ENCODE measurements at places on chromosomes 11 and 22.

DNA sequence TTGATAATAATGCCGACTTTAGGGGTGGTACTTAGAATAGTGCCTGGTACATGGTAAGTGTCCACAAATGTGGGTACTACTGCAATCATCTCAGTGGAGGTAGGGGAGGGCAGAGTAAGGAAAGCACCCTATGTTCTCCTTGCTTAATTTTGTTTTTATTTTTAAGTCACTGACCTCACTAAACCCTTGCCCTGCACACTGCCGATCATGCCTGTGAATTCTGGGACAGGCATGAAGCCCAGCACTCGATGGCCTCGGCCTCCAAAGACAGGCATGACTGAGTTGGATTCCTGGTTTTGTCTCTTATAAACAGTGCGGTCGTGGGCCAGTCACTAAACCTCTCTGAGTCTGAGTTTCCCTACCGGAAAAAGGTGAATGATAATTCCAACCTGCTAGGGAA, 6.9 kb downstream of the LGALS12 start:
- no peak for DNase-seq

DNA sequence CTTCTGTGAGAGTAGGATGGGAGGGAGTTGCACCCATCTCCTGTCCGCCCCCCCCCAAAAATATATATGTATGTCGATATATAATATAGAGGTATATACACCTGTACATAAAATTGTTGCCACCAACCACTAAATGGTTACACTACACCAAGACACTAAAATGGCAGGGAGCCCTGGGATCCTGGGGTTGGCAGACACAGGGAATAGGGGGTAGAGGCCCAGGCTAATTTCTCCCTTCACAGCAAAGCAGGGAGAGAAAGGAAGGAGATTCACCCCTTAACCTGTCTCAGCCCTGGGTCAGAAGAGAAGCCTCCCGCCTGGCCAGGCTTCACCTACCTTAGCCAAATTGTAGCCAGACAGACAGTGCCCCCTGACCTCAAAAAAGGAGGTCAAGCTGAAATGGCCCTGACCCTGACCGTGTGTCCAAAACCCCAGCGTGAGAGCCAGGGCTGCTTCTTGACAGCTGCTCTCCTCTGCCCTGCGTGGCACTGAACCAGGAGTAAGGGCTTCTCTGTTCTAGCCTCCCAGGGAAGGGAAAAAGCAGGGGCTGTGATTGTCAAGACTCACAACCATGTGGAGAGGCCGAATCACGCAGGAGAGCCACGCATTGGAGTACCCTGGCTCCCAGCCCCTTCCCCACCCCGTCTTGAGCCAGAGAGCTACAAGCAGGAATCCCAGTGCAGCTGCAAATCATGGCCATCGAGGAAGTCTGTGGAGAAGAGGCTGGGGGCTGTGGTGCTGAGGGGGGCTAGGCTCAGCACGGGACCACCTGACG, 40.5 kb downstream of the SGSM3 start:
- no peak for DNase-seq

DNA sequence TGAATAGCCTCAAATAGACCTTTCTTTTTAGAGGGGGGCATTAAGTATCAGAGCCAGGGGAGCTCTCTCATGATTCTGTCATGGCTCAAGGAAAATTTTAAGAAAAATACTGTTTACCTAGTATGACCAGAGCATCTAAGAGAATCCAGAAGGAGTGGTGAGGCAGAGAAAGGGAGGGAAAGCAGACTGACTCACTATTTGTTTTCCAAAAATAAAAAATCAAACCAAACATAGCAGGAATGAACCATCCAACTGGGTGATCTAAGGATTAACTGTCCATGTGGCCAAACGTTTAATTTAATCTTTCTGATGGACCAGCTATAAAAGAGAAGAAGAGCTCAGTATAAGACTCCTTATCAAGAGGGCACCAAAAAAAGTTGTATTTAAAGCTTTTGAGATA, 70.8 kb downstream of the GAB2 start:
- peak; percentile 40 for DNase-seq

GRCh38 chr11:6362873-6363678, 27.2 kb upstream of the SMPD1 start:
- peak; percentile 93 for DNase-seq

- no peak for DNase-seq
These were observed 2113.5 kb downstream of the LRRC4C start for GRCh38 chr11:39345834-39346442.

DNA sequence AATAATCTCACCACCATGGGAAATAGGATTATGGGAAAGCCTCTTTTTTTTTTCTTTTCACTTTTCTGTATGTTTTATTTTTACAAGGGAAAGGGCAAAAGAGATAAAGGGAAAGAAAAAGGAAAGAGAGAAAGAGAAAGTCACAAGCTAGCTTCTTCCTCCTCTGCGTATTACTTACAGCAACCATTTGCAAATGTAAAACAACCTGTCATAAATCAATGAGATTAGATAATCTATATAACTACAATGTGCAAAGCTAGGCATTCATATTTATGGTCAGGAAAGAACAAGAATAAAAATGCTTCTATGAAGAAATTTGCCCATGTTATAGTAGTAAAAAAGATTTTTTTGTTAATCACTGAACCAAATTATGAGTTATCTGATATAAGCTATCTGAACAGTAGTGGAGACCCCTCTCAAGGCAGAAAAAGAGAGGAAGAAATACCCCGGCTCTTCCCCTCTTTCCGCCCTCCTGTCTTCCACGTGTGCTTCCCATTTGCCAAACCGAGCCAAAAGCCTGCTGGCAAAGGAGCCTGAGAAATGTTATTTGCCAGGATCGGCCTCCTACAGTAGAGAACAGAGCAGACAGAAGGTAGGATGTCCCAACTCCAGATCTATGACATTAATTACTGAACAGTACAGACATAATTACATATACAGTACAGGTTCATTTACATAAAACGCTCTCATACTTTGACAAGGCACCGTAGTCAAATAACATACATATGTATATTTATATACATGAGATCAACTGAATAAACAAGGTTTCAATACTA, 50.2 kb downstream of the ARHGAP32 start:
- no peak for DNase-seq

DNA sequence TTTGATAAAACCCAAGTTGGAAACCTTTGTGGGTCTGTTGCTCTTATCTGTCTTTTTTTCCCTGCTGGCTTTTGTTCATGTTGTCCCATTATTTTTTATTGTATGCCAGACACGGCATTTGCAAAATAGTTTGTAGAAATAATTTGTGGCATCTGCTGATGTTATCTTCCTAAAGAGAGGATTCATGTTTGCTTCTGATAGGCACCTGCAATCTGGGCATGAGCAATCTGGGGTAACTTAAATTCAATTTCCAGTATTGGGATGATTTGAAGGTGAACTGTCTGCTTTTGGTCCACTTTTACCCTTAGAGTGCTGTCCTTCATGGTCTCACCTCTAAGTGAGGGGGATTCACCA, 126.9 kb downstream of the CEP164 start:
- no peak for DNase-seq

GRCh38 chr11:64477675-64478074, 113.3 kb upstream of the SLC22A12 start:
- no peak for DNase-seq

DNA sequence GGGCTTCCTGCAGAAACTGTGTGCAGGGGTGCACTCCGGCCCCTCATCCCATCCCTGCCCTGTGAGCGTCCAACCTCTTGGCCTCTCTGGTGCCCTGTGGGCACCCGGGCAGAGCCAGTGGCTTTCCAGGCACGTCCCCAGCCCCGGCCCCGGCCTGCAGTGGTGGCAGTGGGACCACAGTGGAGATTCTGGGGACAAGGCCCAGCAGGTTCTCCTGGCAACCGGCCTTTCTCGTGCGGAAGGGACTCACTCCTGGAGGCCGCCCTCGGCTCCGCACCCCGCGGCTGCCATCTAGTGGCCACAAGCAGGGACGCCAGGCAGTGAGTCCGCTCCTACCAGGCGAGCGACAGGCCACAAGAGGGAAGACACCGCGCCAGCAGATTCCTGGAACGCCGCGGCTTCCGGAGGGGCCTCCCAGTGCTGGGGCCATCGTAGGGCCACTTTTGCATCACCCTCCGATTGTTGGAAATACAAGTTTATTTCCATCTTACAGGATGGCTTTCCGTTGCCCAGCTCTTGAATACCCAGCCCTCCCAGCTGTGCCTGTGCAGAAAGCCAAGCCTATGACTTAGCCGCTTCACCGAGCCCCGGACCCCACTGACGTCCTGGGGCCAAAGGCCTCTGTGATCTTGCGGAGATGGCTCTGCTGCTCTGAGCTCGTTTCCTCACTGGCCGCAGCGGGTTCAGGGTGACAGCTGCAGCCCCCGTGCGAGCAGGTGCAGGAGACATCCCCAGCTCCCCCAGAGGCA, 357.3 kb downstream of the CTTN start:
- DNase-seq: peak; percentile 85

GRCh38 chr11:121996574-121996973, 119.4 kb downstream of the BLID start:
- DNase-seq: no peak

DNA sequence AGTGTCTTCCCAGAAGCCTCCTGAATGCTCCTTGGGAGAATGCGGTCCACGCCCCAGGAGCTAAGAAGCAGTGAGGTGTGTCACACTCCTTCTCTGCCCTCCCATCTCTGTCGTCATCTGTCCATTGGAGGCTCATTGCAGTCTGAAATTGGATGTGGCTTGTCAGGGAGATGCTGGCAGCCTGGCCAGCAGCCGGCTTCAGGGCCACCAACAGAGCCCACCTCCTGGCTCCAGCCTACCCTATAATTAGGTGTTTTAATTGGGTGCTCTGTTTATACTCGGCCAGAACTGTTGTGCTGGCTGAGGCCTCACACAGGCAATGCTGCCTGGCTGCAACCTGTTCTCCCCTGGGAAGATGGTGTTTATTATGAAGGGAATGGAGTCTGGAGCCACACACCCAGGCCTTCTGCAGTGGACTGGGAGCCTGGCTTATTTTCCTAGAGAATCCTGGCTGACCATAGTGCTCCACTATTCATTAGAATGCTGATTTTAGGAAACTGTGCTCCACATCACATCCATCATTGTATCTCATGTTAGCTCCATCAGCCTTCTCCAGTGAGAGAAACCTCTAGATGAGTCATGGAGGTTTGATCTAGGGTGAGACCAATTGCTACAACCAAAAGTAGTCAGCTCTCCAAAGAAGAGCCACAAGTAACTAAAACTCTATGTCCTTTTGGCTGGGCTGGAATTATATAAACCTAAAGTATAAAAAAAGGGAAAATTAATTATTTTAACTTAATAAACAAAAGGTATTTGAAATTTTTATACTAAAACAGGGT, 86.8 kb upstream of the CRTAM start:
- no peak for DNase-seq

DNA sequence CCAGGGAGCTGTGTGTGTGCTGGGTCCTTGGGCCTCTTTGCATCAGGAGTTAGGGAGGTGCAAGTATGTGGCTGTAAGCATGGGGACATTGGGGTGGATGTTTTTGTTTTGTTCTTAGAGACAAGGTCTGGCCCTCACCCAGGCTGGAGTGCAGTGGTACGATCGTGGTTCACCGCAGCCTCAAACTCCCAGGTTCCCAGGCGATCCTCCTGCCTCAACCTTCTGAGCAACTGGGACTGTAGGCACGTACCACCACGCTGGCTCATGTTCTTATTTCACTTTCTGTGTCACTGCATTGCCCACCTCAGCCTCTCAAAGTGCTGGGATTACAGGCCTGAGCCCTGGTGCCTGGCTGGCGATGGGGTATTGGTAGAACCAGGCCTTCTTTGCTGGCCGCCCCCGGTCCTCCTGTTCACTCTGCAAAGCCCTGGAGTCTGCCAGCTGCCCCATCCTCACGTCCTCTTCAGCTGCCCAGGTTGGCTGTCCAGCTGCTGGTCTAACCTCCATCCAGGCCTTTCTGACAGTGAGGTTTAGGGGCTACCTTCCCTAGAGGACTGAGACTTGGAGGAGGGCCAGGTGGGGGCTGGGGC, 851 bp upstream of the GRAMD4 start:
- DNase-seq: no peak

- DNase-seq: no peak
These were observed 9.7 kb downstream of the MS4A12 start for GRCh38 chr11:60502221-60502775.

DNA sequence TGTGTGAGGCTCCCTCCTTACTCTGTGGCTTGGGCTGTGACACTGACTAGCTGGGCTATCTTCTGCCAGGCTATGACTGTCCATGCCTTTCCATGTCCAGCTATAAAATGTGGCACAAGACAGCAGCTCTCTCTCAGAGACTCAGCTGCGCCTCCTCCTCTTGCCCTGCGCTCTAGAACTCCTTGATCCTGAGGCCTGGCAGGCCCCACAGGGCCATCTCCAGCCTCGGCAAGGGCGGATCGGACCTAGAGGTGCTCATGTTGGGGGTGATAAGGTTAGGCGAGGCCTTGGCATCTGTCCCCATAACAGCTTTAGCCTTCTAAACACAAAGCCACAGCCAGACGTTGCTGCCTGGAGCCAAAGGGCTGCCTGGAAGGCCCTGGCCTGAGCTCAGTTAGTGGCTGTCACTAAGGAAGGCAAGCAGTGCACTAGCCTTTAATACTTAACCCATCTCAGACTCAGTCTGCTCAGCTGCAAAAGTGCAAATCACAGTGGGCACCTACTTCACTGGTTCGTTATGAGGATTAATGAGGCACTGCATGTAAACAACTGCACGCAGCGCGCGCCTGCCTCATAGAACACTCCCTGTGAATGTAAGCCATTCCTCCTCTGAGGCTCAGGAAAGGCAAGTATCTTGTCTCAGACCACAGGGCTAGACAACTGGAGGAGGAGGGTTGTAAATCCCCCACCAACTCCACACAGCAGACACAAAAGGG, 1.2 kb downstream of the GUCD1 start:
- DNase-seq: no peak

- DNase-seq: no peak
These were observed 9.9 kb upstream of the ACER3 start for GRCh38 chr11:76850815-76851214.

All from DMS53 (cell line).